Activated T-helper 1 cell treated with anti-CD3 and anti-CD28 coated beads, Interleukin-2, amount 50 U/mL, for 16 hours (primary cell): ENCODE measurements at places on chromosomes 13 and 19.

- DNase-seq: no peak
Observed at GRCh38 chr13:77388944-77389624, 62.2 kb upstream of the MYCBP2 start.

DNA sequence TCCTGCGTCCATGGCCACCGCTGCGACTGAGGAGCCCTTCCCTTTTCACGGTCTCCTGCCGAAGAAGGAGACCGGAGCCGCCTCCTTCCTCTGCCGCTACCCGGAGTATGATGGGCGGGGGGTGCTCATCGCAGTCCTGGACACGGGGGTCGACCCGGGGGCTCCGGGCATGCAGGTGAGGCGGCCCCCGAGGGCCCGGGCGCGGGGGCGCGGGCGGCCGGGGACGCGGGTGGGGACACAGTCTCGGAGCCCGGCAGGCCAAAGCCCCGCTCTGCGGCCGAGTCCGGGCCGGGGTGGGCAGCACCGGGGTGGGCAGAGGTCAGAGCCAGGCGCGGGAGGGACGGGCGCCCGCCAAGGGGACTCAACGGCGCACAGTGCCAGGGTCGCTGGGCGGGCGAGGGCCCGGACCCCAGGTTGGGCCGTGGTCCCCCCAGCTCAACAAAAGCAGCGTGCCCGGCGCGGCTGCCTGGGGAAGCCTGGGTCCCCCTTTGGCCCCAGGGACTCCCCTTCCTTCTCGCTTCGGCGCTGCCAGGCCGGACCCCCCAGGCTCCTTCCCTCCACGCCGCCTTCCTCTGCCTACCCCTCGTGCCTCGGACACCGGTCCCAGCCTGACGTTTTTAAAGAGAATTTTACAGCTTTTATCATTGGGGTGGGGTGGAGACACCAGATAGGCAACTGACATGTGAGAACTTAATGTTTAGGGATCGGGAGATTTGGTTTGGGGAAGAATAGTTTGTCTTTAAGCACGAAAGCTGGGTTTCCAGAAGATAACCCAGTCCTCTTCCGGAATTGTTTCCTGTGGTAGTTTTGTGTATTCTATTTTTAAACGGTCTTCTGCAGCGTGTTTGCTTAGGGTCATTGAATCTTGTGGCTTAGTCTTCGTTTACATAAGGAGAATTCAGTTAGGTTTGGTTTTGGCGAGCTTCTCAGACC, 509 bp downstream of the TPP2 start:
- DNase-seq: no peak

DNA sequence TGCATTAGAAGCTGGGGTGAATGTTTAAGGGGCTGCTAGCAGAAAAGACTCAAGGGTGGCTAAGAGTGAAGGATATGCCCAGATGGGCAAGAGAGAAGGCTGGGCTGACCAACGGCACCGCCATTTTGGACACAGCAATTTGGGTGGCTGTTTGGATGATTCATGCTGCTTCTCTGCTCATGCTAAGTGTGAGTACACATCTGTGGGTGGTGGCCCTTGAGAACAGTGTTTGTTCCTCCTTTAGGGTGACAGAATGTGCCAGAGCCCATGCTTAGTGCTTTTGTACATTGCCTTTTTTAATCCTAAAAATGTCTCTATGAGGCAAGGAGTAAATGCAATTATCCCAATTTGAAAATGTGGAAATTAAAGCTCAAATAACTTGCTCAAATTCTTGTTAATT, 9.8 kb downstream of the CBY2 start:
- DNase-seq: no peak

GRCh38 chr13:109587689-109588088, 198.7 kb downstream of the IRS2 start:
- no peak for DNase-seq

GRCh38 chr13:19155321-19155861, 26.2 kb downstream of the TUBA3C start:
- no peak for DNase-seq

DNA sequence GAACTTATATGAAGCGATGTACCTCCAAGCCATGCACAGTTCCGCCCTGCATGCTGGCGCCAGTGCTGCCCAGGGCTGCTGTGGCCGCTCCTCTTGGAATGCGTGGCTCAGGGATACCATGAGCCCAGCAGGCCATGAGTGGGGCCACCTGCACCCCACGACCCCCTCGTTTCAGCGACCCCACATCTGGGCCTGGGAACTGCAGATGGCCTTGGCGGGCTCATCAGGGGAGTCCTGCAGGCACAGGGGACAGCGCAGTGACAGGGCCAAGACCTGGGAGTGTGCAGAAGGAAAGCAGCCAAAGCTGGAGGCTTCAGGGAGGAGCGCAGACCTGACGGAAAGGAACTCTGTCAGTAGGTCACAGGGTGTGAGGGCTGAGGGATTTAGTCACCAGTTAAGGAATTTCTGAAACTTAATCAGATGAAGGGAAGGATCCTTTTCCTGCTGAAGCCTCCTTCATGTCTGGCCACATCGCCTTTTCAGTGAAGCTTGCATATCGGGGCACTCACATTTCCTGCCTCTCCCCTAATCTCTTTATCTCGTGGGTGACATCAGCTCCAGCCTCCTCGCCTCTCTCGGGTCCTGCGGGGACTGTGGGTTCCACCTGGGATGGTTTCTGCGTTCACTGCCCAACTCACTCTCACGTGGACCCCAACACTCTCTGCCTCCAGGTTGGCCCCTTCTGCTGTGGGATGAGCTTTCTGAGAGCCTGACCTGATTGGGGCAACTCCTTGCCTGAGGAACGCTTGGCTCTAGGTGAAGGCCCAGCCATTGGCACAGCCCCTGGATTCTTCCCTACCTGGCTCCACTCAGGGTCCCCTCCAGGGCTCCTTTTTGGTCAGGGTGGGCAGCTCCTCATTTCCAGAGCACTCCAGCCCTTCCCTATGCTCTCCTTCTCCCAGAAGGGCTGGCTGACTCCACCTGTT, 123.5 kb downstream of the CRYL1 start:
- no peak for DNase-seq

GRCh38 chr19:45020071-45020470, 18.8 kb upstream of the CLASRP start:
- DNase-seq: no peak

GRCh38 chr19:19482809-19483596, 32.3 kb downstream of the TSSK6 start:
- DNase-seq: no peak
